Activated T-helper 17 cell treated with anti-CD3 and anti-CD28 coated beads, Interleukin-2, amount 50 U/mL, for 72 hours (primary cell): ENCODE measurements at places on chromosomes 13 and 19. TPM values are rescaled to one million over a fixed set of nuclear protein-coding genes. Genes with fewer than 3 reads are reported as not detected.

DNA sequence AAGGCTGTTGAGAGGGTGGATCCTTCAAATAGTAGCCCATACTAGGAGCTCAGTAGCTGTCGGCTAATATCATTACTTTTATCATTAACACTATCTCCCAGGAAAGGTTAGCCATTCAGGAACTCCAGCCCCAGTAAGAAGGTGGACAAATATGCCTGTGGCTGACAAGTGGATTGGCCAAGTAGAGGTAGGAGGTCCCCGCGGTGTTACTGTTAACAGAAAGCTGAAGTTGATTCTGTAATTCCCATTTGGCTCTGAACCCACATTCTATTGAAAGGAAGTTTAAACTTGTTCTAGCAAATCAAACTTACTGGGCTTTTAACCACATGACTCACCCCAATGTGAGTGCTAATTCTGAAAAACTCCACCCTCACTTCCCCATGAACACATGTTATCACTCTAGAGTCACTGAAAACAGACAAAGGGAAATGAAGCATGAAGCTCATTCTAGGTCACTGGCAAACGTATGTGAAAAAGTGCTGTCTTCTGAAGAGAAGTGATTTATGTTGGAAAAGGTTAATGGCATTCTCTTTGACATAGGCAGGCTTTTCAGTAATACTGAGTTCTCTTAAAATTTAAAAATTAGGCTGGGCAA lies 273.5 kb downstream of the FGF14 start:
- ATAC-seq: peak; percentile 29

DNA sequence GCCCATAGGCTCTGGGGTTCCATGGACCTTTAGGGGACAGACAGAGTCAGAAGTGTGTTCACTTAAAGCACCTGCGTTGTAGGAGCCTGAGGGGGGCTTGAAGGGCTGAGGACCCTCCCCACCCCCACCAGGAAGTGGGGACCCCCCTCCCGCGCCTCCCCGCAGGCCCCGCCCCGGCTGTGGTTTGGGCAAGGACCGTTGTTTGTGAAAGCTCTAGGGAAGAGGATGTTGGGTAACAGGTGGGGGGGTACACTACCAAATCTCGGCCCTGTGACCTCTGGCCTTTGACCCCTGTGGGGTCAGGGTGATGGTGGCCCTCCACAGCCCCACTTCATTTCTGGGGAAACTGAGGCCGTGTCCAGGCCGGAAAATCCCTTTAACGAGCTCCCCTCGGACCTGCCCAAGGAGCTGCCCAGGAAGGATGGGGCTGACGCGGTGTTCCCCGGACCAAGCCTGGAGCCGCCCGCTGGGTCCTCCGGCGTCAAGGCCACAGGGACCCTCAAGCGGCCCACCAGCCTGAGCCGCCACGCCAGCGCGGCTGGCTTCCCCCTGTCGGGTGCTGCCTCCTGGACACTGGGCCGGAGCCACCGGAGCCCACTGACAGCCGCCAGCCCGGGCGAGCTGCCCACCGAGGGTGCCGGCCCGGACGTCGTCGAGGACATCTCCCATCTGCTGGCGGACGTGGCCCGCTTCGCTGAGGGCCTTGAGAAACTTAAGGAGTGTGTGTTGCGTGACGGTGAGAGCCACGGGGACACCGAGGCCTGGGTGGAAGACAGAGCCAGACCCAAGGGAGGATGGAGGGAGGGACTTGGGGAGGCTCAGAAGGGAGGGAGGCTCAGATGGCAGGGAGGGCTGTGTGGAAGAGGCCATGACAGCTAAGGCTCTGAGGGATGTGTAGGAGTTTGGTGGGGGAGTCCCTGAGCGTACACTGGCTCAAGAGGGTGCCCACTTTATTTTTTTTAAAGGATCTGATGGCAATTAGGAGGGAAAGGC lies 1.3 kb downstream of the ARHGAP45 start:
- peak; percentile 24 for ATAC-seq

GRCh38 chr19:28555317-28555716 lies 657.6 kb downstream of the UQCRFS1 start:
- no peak for ATAC-seq

DNA sequence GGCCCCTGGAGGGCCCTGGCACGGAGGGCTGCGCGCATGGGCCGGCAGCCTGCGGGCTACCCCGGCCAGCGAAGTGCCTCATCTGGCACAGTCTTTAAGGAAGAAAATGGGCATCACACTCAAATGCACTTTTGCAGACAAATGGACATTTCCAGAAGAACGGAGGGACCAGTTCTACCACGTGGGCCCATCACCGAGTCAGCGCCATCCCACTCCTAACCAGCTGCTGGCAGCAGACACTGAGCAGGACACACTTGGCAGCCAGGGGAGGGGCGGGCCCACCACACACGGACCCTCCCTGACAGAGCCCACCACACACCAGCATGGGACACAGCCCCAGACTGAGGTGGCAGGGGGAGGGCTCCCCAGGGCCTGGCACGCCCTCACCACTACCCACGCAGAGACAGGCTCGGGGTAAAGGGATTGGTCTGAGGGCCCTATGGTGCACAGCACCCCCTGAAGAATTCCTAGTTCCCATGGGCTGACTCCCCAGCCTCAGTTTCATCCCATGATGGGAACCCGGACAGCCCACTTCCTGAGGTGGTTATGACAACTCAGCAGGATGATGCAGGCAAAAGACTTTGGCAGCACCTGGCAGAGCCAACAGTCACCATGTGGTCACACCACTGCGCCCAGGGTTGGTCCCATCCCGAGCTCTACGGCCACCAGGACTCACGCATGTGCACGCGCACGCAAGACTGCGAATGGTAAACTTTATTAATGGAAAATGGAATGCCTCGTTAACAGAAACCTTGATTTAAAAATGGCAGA lies 18.7 kb upstream of the TINCR start:
- peak; percentile 35 for ATAC-seq

Gene CYP4F12
- 0.61 TPM for total RNA-seq

Gene ZNF486
- 8.4 TPM for total RNA-seq

DNA sequence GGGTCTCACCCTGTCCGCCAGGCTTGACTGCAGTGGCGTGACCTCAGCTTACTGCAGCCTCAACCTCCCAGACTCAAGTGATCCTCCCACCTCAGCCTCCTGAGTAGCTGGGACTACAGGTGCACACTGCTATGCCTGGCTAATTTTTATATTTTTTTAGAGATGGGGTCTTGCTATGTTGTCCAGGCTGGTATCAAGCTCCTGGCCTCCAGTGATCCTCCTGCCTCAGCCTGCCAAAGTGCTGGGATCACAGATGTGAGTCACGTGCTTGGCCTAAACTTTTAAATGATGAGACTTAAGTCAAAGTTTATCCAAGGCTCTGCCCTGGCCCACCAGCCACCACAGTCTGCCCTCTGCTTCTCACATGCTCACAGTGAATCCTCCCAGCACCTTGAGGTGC lies 2.2 kb downstream of the C19orf33 start:
- ATAC-seq: no peak

DNA sequence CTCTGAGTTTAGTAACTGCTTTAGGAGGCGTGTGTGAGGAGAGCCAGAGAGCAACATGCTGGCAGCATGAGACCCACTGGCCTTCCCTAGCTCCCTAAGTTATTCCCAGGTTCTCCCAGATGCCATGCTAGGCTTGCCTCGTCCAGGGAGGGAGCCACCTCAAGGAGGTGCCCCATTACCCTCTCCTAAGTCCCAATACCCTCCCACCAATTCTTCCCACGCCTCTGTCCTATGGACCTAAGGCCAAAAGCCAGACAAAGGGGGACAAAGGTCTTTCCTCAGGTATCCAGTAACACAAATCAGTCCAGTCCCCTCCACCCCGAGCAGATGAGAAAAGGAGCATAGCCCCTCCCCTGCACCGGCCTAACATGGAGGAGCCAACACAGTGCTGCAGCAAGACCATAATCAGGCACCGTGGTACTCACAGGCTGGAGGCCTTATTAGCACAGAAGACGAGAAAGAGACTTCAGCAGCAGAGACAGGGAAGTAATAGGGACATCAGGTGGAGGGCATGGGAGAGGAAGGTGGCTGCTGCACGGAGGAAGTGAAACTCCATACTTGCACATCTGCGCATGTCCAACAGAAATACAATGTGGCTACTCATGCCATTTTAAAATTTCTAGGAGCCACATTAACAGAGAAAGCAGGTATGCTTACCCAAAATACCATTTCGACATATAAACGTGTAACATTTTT lies 46.3 kb downstream of the BRD4 start:
- ATAC-seq: no peak

Gene LHB
- not detected for total RNA-seq

DNA sequence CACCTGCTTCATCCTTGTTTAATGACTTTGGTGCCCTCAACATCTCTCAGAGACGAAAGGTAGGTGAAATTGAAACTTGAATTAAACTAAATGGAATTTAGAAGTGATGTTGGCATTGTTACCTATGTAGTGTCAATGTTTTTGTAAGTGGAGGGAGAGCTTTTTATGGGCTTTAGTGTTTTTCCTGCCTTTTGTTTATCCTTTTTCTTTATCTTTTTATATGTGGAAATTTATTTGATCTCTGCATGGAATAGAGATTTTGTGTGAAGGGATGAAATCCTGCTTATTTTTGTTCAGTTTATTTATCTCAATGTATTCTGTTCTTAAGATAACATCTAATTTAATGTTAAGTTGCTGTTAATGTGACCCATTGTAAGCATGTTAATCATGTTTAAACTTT lies 39.5 kb downstream of the PAN3 start:
- ATAC-seq: no peak

Gene WDR83
- 17.7 TPM for total RNA-seq

- peak; percentile 49 for ATAC-seq
Observed at GRCh38 chr13:24381541-24382265, 72.3 kb downstream of the C1QTNF9 start.

GRCh38 chr13:43085545-43085944 lies 62.2 kb downstream of the DNAJC15 start:
- no peak for ATAC-seq

Gene CERS1
- not detected for total RNA-seq

DNA sequence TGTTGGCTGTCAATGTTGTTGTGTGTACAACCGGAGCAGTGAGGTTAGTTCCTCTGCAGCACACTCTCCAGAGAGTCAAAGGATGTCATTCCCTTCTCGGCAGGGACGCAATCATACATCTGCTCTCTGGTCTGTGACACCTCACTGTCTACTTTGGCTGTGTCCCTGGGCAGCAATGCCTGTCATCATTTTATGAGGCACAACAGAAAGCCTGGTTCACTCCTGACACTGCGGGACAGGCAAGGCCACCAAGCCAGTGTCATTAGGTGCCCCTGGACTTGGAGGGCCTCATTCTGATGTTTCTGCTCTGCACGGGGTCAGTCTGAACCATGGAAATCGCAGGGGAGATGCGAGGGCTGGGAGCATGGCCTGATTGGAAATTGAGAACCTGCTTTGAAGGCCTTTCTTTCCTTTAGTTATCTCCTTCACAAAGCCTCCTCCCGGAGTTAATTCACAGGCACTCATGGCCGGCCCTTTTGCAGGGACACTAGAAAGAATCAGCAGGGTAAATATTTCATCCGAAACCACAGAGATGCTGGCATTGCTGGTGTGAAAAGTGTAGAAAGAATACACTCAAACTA lies 284.4 kb downstream of the ZNF536 start:
- ATAC-seq: no peak

GRCh38 chr13:113774177-113775107 lies 15.4 kb downstream of the TMEM255B start:
- no peak for ATAC-seq

- ATAC-seq: no peak
Observed at GRCh38 chr19:27748551-27749152, 1464.3 kb downstream of the UQCRFS1 start.
